ENCODE measurements at places on chromosomes 5 and 9.

GRCh38 chr5:98929710-98930298 lies 997 bp upstream of the CHD1 start:
- no peak for DNase-seq

DNA sequence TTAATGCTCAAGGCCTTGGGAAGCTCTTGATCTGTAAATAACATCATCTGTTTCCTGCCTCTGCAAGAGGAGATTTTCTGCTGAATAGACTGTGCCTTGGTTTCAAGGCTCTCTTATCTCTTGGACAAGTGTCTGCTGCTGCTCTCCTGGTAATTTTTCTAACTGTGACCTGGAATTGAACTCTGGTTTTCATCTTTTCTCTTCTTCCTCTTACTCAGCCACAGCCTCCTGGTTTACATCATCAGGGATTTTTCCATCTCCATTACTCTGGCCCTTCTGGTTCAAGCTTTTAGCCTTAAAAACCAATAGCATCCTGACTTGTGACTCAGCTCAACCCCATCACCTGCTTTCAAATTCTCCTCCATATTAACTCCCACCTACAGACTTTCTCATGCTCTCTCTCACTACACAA lies 49.6 kb upstream of the ITGA1 start:
- DNase-seq, result no peak

DNA sequence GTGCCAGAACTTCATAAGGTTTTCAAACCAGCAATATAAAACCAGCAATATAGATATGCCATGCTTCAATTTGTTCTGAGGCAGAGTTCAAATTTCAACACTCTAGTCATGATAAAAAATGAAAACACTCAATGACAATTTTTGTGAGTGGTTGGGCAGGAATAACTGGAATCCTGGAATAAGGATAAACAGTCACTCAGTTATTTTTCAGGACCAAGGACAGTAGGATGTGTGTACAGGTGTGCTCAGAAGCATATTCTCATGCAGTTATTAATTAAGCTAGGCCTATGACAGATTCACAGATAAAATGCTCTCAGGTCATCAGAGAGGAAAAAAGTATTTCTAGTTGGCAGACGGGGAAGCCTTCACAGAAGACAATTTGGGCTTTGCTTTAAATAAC lies 117.3 kb upstream of the PPP2R2B start:
- DNase-seq, result no peak

GRCh38 chr5:113513384-113514288 lies at the start of gene YTHDC2:
Gene YTHDC2, plus strand, starts transcription at chr5:113513694. Its CDS starts 202 bp downstream, at chr5:113513896.
- peak; percentile 95 for DNase-seq

DNA sequence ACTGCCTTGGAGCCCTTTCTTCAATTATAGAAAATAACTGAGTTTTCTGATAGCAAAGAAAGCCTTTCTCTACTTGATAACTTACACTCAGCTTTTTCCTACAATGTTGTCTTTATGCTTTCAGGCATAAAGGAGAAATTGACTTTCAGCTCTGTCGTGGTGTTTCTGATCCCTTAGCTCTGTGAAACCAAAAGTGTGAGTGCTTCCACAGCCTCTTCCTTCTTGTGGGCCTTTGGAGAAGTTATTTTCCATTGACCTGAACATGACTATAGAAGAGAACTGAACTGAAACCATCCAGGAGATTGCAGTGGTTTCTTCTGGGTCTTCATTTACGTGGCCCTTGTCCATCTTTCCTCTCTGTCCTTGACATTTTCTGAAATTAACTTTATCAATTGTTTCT lies 59.5 kb upstream of the EQTN start:
- DNase-seq, result no peak

GRCh38 chr5:170254056-170254455 lies 21.3 kb downstream of the C5orf58 start:
- peak; percentile 87 for DNase-seq
